H1 (cell line): ENCODE measurements at places on chromosomes 2 and 18. TPM values are rescaled to one million over a fixed set of nuclear protein-coding genes. Genes with fewer than 3 reads are reported as not detected.

SETBP1 gene
- 1.8 and 2.0 TPM in 2 replicates for polyA plus RNA-seq

TMEM200C gene
- 3.4 and 4.2 TPM in 2 replicates for polyA plus RNA-seq

NDC80 gene
- 7.3 and 11.0 TPM in 2 replicates for polyA plus RNA-seq

IL36B gene
- polyA plus RNA-seq = not detected in 2 replicates

FOXI3 gene
- polyA plus RNA-seq = 6.8 and 9.8 TPM in 2 replicates

LINC00305 gene
- polyA plus RNA-seq = not detected in 2 replicates

SLC35F6 gene
- polyA plus RNA-seq = 12.9 and 13.5 TPM in 2 replicates

KLHL14 gene
- 1.1 and 1.4 TPM in 2 replicates for polyA plus RNA-seq

UGT1A10 gene
- not detected in 2 replicates for polyA plus RNA-seq

POTEI gene
- polyA plus RNA-seq = 0.19 and 0.20 TPM in 2 replicates

RHBDD1 gene
- polyA plus RNA-seq = 9.4 and 10.5 TPM in 2 replicates

OR6B2 gene
- not detected in 2 replicates for polyA plus RNA-seq

KYNU gene
- 0.06 and 0.09 TPM in 2 replicates for polyA plus RNA-seq

ZNF396 gene
- 0.25 and 0.44 TPM in 2 replicates for polyA plus RNA-seq

COQ10B gene
- 1.7 and 1.9 TPM in 2 replicates for polyA plus RNA-seq

MC4R gene
- 0.11 TPM in 1 of 2 replicates, not detected in the other for polyA plus RNA-seq

DGUOK gene
- polyA plus RNA-seq = 129 and 168 TPM in 2 replicates

SDC1 gene
- 71.4 and 73.3 TPM in 2 replicates for polyA plus RNA-seq

ITGA6 gene
- polyA plus RNA-seq = 24.9 and 26.9 TPM in 2 replicates

STON1 gene
- 4.5 and 5.0 TPM in 2 replicates for polyA plus RNA-seq

MC5R gene
- polyA plus RNA-seq = 1.1 and 1.4 TPM in 2 replicates

CDH2 gene
- polyA plus RNA-seq = 12.4 and 15.0 TPM in 2 replicates

BUB1 gene
- polyA plus RNA-seq = 37.6 and 48.4 TPM in 2 replicates

TMEM37 gene
- 16.2 and 20.4 TPM in 2 replicates for polyA plus RNA-seq

SCN1A gene
- polyA plus RNA-seq = 0.16 and 0.18 TPM in 2 replicates

FAM237A gene
- not detected in 2 replicates for polyA plus RNA-seq

XIRP2 gene
- 0.02 TPM in 1 of 2 replicates, not detected in the other for polyA plus RNA-seq
